Inflammatory macrophage treated with lipopolysaccharide for 4 hours (primary cell): ENCODE measurements at places on chromosomes 7 and 10.

GRCh38 chr10:127414024-127414423 lies 135.1 kb upstream of the NPS start:
- DNase-seq: no peak

DNA sequence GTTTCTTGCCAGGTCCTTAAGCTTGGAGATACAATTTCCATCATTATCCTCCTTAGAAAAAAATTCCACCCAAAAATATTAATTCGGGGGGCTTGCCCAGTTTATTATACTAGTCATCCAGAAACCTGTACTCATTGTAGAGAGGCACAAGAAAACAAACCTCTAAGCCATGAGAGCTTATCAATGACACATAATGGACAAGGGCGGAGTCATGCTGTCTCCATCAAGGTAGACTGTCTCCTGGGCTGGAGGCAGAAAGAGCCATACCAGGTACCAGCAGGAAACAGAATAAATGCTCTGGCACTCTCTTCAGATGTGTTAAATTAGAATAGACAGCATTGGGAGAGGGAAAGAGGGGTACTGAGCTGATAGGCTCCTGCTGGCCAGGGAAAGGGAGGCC lies 69.8 kb upstream of the GSDME start:
- DNase-seq: no peak

GRCh38 chr7:155941688-155942087 lies 129.4 kb upstream of the SHH start:
- no peak for DNase-seq

GRCh38 chr7:43868681-43869005 lies 674 bp downstream of the MRPS24 start:
- DNase-seq: no peak

DNA sequence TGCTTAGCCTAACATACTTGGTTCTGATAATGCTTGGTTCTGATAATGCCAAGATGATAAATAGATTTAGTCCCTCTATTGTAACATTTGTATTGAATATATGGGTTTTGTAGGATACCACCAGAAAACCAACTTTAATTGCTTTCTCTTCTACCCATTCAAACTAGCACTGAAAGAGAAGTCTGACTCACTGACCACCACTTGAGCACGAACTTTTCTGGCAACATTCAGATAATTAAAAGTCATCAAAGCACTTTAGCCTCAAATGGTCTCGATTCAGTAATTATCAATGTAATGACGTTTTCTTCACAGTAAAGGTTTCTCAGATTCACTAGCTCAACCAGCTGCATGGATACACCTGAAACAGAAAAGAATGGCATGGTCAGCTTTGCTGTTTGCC lies 63.0 kb downstream of the HDAC9 start:
- DNase-seq: no peak
